ENCODE measurements at places on chromosomes 16 and 17.

DNA sequence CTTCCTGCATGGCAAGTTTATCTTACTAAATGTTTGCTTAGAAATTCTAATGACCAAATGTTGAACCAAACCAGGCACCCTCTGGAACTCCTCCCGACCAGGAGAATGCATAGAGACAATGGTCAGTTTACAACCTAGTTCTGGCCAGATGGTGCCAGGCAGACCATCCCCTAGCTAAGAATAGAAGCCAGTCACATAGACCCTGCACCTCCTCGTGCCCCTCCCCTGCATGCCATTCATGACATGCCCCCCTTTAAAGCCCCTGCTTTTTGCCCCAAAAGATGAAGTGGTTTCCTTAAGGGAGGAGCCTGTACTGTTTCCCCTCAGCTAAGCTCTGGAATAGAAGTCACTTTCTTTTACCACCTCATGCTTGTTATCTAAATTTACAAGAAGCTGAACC lies 6.6 kb upstream of the CPHXL start:
- no peak for DNase-seq

- no peak for DNase-seq
Observed at GRCh38 chr17:76398523-76399174, 14.2 kb downstream of the SPHK1 start.

- peak; percentile 86 for DNase-seq
Observed at GRCh38 chr17:74744714-74745547, 3.5 kb upstream of the NHERF1 start.

- no peak for DNase-seq
Observed at GRCh38 chr16:55735120-55735781, 79.5 kb downstream of the SLC6A2 start.

GRCh38 chr17:74104921-74105320 lies 98.6 kb upstream of the RPL38 start:
- peak; percentile 1 for DNase-seq

DNA sequence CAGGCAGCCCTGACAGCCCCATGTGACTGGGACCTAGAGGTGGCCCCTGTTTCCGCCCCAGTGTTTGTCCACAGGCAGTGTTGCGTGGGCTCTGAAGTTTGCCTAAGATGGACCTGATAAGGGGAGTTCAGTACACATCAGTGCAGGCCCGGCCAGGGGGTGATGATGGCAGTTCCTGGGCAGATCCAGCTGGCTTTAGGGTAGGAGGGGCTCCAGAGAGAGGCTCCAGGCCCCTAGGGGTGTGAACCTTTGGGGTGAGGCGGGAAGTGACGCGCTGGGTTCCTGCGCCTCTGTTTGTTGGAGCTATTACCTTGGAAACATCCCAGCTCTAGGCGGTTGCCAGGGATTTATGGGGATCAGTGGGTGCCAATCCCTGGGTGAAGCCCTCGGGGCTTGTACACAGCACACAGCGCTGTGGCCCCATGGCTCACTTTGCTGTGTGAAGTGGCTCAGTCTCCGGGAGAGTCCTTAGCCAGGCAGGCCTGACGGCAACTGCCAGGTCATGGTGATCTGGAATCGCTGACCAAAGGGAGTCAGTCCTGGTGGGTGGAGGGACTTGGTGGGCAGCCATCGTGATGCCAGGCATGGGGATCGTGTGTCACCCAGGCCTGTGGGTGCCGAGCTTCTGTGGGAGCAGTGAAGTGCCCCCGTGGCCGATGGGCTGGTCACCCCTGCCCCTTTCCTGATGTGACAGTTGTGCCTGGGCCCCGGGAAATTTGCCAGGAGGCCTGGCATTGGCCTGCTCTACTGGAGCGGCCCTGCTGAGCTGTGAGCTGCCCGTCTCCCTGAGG lies 146.1 kb downstream of the SEC14L1 start:
- DNase-seq = no peak

DNA sequence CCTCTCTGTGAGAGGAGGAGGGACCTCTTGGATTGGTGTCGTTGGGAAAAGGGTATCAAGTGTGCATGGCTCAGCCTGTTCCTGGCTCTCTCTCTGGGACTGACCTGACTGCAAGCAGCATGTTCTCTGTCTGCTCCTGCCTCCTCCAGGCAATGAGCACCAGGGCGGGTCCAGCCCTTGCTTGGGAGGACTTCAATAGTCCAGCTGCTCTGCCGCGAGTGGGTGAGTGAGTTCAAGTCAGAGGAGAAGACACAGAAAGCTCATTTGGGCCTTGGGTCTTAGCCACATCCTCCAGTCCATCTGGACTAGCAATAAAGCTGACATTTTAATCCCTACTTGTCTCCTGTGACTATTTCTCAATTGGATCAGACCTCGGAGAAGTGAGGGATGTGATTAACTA lies 25.2 kb upstream of the TNS4 start:
- no peak for DNase-seq

- DNase-seq = no peak
Observed at GRCh38 chr16:35746281-35746962, 2287.0 kb downstream of the TP53TG3F start.

DNA sequence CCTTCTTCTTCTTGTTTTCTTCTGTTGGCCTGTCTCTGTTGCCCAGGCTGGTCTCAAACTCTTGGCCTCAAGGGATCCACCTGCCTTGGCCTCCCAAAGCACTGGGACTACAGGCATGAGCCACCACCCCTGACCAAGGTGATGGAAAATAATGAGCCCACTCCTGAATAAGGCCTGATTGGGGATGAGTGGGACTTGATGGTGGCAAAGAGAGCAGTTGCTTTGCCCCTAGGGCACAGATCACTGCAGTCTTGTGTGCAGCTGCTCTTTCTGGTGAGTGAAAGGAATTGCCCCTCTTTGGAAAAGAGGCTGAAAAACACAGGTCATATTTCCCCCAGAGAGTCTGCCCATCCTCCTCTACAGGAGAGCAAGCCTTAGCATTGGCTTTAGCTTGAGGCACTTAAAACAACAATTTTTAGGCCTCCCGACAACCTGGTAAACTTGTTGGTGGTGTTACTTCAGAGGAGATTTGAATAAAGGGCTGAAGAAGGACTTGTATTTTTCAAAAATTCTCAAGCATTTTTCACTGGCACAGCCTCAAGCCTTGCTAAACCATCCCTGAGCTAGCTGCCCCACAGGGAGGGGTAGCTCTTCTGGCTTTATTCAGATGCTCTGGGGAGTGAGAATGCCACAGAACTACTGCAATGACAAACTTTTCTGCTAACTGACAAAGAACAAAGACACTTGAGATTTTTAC lies 6.1 kb upstream of the PDP2 start:
- no peak for DNase-seq

DNA sequence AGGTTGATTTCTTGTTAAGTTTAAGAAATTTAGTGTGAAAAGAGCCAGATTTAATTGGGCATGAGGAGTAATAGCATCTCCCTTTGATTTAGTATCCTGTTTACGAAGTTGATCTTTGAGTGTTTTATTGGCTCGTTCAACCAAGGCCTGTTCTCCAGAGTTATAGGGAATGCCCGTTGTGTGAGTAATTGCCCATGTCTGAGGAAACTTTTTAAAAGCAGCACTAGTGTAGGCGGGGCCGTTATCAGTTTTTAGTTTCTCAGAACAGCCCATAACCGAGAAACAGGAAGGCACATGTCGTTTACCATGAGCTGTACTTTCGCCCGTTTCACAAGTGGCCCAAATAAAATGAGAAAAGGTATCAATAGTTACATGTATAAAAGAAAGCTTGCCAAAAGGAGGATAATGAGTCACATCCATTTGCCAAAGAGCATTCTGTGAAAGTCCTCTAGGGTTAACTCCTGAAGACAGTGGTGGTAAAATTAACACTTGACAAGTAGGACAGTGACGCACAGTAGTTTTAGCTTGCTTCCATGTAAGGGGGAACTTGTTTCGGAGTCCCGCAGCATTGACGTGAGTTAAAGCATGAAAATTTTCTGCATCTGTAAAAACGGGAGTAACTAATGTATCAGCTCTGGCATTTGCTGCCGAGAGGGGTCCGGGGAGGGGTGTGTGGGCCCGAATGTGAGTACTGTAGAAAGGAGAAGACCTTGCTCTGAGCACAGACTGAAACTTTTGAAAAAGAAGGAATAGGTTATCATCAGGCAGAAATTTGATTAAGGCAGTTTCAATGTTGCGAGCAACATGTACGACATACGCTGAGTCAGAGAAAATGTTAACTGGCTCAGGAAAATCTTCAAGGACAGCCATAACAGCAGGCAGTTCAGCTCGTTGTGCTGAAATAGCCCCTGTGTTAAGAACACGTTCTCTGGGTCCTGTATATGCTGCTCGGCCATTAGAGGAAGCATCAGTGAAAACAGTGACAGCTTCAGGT lies 18.5 kb upstream of the KCTD5 start:
- DNase-seq = peak; percentile 40

DNA sequence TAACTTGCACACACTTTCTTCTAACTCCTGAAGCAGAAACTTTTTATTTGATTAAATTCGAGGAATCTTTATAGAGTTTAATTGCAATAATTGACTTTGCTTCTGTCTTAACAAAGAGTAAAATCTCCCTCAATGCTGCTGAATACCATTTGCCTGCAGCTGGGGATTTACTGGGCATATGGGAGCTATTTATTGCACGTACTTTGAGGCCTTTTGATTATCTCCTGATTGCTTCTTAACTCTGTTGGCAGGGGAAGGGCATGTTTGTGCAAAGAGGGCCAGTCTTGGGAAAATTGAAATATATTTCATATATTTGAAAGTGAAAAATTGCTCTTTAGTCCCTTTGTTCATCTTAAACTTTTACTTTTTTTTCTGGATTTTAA lies 156.8 kb upstream of the CHMP6 start:
- no peak for DNase-seq

DNA sequence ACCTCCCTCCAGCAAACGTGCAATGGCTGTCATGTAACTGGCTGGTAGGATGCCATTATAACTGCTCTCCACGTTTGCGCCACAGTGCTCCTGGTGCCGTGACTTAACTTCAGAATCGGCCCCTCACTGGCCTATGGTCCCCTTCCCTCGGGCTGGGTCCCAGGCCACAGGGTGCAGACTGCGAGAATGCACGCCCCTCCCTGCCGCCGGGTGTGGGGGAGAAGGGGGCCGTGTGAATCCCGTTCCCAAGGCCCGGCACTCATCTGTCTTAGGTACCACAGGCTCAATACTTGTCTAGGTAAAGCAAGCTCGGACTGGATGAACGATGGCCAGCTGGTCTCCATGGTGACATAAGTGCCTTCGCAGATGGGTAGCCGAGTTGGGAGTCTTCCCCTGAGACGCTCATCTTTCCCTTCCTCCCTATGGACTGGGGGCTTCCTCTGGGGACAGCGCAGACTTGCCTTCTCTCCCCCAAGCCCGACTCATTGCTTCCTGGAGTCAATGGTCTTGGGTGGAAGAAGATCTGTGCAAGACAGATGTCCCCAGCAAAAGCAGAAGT lies 37.8 kb downstream of the TIMM22 start:
- no peak for DNase-seq

DNA sequence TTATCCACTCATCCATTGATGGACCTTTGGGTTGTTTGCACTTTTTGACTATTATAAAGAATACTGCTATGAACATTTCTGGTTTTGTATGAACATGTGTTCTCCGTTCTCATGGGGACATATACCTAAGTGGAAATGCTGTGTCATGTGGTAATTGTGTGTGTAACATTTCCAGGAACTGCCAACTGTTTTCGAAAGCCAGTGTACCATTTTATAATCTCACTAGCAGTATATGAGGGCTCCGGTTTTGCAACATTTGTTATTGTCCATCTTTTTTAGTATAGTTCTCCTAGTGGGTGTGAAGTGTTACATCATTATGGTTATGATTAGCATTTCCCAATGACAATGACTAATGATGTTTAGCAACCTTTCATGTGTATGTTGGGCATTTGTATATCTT lies 5.1 kb upstream of the TRIM25 start:
- peak; percentile 43 for DNase-seq

- no peak for DNase-seq
Observed at GRCh38 chr16:80751167-80751566, 53.2 kb downstream of the CDYL2 start.

GRCh38 chr16:87412371-87412995 lies 20.3 kb downstream of the MAP1LC3B start:
- DNase-seq = no peak

GRCh38 chr16:1153480-1154160 lies 714 bp downstream of the CACNA1H start:
- no peak for DNase-seq

- DNase-seq = peak; percentile 73
Observed at GRCh38 chr17:50055426-50056216, at the start of gene ITGA3. Gene ITGA3, plus strand, starts transcription at chr17:50056110. Its CDS starts 330 bp downstream, at chr17:50056440.

DNA sequence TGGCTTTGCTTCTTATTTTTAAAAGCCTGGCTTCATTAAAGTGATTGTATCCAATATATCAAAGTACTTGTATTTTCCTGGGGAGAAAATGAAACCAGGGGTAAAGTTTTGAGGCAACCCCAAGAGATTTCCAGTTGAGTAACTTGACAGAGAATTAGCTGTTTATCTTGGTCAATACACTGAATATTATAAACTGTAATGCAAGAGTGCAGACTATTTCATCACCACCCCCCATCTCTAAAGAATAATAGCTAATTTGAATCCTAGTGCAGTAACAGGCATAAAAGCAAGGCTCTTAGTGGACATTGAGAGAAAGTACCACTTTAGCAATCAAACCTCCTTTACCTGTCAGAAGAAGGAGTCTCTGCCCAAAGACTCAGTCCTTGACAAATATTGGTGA lies 27.0 kb downstream of the IRX6 start:
- DNase-seq = no peak

GRCh38 chr17:27644586-27644985 lies 13.6 kb downstream of the LGALS9 start:
- no peak for DNase-seq

DNA sequence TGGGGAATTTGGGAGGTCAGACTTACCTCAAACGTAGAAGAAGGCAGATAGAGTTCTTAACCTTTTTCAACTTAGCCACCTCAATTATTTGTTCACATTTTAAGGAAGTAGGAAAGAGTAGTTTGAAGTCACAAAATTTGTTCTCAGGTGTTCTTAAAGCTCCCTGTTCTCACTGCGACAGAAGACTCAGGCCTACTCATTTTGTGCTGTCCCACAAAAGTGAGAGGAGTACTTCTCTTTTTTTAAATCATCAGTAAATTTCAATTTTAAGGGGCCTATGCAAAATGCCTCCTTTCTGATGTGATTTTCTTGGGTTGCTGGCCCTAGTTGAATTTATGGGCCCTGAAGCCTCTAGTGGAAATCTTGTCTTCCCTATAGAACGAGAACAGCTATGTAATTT lies 133.4 kb downstream of the MAP2K6 start:
- no peak for DNase-seq

DNA sequence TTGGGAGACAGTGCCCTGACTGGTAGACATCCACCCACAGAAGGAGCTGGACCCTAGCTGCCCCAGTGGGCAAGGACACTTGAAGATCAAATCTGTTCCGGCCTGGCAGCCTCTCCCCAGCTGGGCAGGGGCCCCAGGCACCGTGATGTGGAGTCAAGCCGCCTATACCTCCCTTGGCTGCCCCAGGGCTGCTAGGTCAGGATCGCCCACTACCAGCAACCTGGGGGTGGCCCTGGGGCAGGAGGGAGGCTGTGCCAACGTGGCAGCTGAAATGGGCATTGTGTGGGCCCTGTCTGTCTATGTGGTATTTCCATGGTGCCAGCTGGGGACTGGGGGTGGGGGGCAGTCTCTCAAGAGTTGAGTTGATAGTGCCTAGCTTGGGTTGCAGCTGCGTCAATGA lies 941 bp downstream of the PDK2 start:
- no peak for DNase-seq

GRCh38 chr17:69878661-69879060 lies 196.4 kb upstream of the KCNJ16 start:
- DNase-seq = no peak

All from CD4-positive, alpha-beta T cell treated with Interleukin-4 for 1 hour (primary cell).